Pancreas (tissue), 10 donors: ENCODE measurements at places on chromosomes 11 and 22. TPM values are rescaled to one million over a fixed set of nuclear protein-coding genes. Genes with fewer than 3 reads are reported as not detected.

- DNase-seq = no peak
Measured at GRCh38 chr11:17400048-17400775, 11.8 kb upstream of the KCNJ11 start.

The GGTLC3 gene
- total RNA-seq = not detected

DNA sequence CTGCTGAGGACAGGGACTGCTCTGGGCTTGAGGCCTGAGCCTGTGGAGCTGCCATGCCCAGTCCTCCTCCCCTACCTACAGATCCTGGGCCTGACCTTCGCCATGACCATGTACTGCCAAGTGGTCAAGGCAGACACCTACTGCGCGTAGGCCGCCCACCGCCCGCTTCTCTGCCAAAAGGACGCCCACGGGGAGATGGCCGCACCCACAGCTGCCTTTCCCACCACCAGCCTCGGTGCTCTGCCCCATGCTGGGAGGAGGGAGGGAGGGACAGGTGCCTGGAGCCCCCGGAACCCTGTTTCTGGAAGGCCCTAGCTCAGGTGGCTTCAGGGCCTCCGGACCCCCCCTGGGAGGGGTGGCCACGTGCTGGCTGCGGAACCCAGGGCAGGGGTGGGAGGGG, 23.8 kb downstream of the TSPAN4 start:
- DNase-seq = no peak

- no peak for DNase-seq
Measured at GRCh38 chr11:16738947-16739815, 734 bp downstream of the C11orf58 start.

- no peak for DNase-seq
Measured at GRCh38 chr11:85247797-85248196, 379.3 kb downstream of the DLG2 start.

The GAB4 gene
- not detected for total RNA-seq

DNA sequence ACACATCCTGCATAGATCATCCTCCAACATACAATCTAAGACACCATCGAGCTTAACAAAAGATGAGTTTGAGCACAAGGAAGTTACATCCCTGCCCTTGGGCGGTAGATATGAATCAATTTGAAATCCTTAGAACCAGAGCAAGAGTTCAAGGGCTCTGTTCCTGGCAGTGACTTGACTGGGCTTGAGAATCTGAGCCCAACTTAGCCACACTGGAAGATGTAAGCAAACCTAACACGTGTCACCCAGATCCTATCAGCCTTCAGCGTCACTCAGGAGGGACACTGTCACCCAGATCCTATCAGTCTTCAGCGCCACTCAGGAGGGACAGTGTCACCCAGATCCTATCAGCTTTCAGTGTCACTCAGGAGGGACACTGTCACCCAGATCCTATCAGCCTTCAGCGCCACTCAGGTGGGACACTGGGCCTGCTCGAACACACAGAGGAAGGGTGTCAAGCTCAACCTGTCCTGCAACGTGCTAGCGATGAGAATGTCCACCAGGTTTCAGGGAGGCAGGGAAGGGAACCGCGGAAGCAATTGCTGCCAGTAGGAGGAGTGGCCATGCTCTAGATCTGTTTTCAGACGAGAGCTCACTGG, 32.8 kb upstream of the CTSD start:
- DNase-seq = no peak

The TEX12 gene
- not detected for total RNA-seq

- DNase-seq = no peak
Measured at GRCh38 chr11:78339483-78339882, 78.1 kb downstream of the GAB2 start.

- no peak for DNase-seq
Measured at GRCh38 chr11:73963861-73964260, 13.0 kb downstream of the DNAJB13 start.

The KCNJ1 gene
- total RNA-seq = not detected

GRCh38 chr22:49466878-49467595, 360.6 kb downstream of the BRD1 start:
- no peak for DNase-seq

DNA sequence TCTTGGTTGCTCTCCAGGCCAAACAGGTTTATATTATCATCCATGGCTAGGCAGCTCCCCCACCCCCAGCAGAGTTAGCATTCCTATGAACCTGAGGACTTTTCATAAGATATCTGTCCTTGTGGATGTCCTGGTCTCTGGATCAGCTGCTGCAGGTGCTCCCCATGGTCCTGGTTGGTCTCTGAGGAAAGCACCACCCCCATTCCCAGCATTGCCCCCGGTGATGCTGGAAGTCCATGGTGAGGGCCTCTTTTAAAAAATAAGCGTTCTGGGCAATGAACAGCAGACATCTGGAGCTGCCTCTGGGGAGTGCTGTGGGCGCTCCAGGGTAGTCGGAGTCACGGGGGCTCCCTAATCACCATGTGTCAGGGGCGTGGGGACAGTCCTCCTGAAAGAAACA, 26.6 kb downstream of the DKK3 start:
- DNase-seq = no peak

- DNase-seq = peak; percentile 100
Measured at GRCh38 chr11:67420646-67421429, 5.4 kb downstream of the CARNS1 start.

The CRYAB gene
- 13.3 TPM for total RNA-seq

DNA sequence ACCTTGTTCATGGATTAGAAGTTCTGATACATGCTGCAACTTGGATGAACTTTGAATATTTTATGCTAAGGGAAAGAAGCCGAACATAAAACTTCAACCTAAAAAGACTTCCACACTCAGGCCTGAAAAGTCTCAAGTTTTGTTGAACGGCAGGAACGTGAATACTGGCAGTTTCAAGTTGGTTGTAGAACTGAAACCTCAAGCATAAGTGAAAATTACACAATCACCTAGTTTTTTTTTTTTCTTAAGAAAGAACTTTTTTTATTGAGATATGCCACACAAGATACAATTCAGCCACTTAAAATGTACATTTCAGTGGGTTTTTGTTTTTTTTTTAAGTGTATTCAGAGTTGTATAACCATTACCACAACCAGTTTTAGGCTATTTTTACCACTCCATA, 50.8 kb upstream of the ADORA2A start:
- no peak for DNase-seq

- no peak for DNase-seq
Measured at GRCh38 chr11:119468511-119468910, 45.5 kb upstream of the THY1 start.

GRCh38 chr11:32630844-32631243, 47.2 kb downstream of the EIF3M start:
- no peak for DNase-seq

DNA sequence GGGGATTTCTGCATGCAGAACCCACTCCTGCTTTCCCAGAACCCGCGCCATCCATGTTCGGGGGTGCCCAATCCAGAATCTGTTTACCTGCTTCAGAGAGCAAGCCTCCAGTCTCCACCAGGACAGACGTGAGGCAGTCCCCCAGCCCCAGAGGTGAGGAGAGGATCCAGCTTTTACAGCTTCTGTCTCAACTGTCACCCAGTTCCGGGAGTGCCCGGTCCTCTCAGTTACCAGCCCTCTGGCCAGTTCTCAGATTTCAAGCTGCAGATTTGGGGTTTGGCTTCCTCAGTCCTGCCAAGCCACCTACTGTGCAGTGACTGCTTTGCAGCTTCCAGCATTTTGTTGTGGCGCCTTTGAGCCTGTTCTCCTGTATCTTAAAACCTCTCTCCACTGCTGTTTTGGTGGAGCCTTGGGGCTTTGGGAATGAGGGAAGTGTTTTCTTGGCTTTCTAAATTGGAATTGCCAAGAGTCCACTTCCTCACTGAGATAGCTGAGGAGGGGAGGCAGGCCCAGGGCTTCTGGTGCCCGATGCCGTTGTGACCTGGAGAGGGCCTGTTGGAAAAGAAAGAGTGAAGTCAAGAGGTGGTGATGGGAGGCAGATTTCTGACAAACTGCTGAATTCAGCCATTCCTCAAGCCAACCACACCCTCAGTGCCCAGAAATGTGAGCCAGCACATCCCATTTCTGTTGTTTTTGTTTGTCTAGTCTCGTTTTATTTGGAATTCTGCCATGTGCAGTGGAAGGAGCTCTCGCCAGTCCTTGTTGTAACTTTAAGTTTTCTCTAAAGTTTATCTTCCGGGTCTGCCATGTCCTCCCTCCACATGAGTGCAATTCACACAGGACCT, 513.4 kb downstream of the TBC1D22A start:
- DNase-seq = no peak

DNA sequence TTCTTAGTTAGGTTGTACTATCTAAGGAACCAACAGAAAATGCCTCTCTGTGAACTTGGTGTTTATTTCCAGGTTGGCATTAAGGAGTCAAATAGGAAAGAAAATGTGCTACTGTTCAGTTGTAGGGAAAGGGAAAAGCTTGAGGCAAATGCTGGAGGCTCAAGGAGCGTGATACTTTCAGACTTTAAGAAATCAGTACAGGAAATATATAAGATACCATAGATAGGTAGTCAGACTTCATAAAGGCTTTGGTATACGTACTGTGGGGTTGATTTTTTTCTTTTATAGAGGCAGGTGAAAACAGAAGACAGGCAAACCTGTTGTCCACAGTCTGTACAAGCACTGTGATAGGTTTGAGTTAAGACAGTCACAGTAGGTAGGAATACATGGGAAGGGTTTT, 30.8 kb downstream of the EP300 start:
- no peak for DNase-seq

The OR8D1 gene
- not detected for total RNA-seq

GRCh38 chr11:67371189-67371910, 2.0 kb downstream of the CLCF1 start:
- DNase-seq = no peak

The POLD3 gene
- 10.6 TPM for total RNA-seq

The ZBTB16 gene
- 68.4 TPM for total RNA-seq

- DNase-seq = peak; percentile 67
Measured at GRCh38 chr11:492427-493226, 14.4 kb downstream of the RNH1 start.

GRCh38 chr11:13152736-13153541, 124.7 kb upstream of the BMAL1 start:
- DNase-seq = no peak

The GCAT gene
- 27.1 TPM for total RNA-seq

DNA sequence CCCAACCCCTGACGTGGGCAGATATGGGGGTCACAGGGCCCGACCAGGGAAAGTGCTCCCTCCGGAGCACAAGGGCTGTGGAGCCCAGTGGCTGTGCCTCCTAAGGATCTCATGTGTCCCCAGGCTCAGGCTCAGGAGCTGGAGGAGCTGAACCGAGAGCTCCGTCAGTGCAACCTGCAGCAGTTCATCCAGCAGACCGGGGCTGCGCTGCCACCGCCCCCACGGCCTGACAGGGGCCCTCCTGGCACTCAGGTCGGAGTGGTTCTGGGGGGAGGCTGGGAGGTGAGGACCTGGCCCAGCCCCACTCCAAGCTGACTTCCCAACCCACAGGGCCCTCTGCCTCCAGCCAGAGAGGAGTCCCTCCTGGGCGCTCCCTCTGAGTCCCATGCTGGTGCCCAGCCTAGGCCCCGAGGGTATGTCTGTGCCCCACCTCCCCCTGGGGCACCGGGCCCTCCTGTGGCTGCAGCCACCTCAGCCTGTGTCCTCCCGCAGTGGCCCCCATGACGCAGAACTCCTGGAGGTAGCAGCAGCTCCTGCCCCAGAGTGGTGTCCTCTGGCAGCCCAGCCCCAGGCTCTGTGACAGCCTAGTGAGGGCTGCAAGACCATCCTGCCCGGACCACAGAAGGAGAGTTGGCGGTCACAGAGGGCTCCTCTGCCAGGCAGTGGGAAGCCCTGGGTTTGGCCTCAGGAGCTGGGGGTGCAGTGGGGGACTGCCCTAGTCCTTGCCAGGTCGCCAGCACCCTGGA, 2.5 kb downstream of the RASSF7 start:
- DNase-seq = peak; percentile 80

The LMO2 gene
- 2.4 TPM for total RNA-seq

The BATF2 gene
- 6.5 TPM for total RNA-seq

- no peak for DNase-seq
Measured at GRCh38 chr11:75563978-75564552, 2.0 kb downstream of the SERPINH1 start.

DNA sequence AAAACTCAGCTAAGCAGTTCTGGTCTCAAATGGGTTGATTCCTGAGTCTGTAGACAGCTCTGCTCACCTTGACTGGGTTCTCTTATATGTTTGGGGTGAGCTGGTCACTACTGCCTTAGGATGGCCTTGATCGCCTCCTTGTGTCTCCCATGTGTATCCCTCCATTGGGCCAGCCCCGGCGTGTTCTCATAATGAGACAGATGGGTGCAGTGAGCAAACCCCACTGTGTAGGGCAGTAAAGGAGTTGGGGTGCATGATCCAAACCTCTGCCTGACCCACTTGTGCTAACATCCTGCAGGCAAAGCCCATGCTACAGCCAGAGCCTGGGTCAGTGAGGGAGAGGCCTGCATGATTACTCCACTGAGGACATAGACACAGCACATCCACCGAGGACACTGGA, 657.6 kb downstream of the BRD1 start:
- DNase-seq = no peak

DNA sequence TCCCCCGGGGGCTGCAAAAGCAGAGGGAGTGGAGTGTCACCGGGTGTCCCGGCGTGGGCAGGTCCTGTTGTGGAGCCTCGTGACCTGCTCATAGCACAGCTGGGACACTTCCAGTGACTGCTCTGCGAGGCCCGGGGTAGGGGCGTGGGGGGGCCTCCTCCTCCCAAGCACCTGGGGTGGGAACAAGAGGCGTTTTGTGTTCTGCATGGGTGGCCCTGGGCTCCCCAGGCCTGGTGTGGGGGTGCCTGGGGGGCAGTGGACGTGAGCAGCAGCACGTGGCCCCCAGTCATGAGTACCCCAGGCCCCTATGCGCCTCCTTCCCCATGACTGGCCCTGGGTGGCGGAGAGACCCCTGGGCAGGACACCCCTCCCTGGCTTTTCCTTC, 104.7 kb downstream of the KCNQ1 start:
- peak; percentile 4 for DNase-seq

The CASP5 gene
- 0.25 TPM for total RNA-seq

DNA sequence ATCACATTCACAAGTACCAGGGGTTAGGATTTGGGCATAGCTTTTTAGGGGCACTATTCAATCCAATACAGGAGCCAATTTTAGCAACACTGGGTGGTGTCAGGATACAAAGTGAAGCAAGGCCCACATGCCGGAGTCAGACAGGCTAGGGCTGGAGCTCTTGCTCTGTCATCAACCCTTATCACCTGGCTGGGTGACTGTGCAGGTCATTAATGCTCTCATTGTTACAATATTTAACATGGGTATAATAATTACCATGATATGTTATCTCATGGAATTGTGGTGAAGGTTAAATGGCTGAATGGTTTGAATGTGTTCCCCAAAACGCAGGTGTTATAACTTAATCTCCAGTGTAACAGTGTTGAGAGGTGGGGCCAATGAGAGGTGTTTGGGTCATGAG, 143.3 kb upstream of the THY1 start:
- DNase-seq = no peak

DNA sequence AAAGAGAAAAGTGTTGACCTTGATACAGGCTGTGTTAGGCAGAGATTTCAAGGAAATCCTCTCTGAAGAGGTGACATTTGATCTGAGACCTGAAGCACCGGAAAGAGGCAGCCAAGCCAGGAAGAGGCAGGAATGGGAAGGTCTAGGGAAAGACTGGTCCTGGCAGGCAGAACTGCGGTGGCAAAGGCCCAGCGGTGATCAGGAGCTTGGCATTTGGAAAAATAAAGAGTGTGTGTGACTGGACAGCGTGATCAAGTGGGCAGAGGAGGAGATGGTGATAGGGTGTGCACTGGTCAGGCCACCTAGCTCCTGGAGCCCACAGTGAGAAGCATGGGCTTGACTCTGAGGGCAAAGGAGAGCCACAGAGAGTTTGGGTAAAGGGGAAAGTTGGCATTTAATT, 27.2 kb upstream of the GAB4 start:
- DNase-seq = no peak

GRCh38 chr22:28115426-28115825, 196.4 kb upstream of the PITPNB start:
- DNase-seq = no peak
